ENCODE measurements at places on chromosomes 11 and 22. TPM values are rescaled to one million over a fixed set of nuclear protein-coding genes. Genes with fewer than 3 reads are reported as not detected.

CD44 gene
- 266 TPM for total RNA-seq

FERMT3 gene
- total RNA-seq = 8.6 TPM

DNA sequence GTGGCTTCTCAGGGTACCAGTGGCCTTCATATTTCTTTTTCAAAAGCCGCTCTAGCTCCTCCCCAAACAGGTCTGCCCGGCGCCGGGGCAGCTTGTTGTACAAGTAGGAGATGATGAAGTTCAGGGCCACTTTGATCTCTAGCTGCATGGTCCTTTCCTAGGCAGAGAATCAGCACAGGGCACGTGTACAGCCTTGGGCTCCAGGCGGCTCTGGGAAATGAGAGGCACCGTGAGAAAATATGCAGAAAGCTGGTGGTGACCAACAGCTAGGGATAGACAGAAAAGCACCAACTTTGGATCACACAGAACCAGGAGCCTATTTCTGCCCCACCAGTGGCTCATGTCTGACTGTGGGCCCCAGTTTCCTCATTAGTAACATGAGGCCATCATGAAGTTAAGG is 9.4 kb downstream of the TOB2 start:
- H3K4me1 ChIP-seq = peaks cover 72% of the 10 kb centered on the region
- no peaks in the 10 kb centered on the region for H3K27me3 ChIP-seq
- peaks cover 17% of the 10 kb centered on the region for H3K36me3 ChIP-seq
- H3K27ac ChIP-seq = no peak overlapping the region
- no peak for DNase-seq

DNA sequence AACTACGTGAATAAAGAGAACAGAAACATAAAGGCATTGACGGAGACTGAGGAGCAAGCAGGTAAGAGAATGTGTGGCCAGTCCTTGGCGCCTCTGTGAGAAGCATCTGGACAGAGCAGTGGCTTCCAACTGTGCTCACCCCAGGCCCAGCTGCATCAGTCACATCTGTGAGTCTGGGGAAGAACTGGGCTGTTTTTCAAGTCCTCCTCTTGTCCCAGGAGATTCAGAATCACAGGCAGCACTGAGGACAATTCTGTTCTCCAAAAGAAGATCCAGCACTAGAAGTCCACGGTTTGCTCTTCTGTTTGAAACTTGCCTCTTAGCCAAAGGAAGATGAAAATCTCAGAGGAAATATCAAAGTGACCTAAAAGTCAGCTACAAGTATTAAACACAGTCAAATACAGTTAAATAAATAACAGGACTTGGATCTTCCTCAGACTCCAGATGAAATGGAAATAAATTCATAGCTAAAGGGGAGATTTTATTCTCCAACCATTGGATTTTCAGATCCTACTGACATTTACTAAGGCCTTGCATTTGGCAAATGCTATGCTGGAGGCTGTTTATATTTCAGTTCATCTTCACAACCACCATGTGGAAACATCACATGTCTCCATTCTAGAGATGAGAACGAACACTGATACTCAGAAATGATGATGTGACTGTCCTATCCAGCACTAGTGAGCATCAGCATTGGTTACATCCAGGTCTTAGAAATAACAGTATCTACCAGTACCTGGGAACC is 14.1 kb downstream of the FAM181B start:
- no peaks in the 10 kb centered on the region for H3K36me3 ChIP-seq
- H3K27me3 ChIP-seq = no peaks in the 10 kb centered on the region
- no peak overlapping the region for H3K27ac ChIP-seq
- H3K4me3 ChIP-seq = no peak overlapping the region
- DNase-seq = no peak

DNA sequence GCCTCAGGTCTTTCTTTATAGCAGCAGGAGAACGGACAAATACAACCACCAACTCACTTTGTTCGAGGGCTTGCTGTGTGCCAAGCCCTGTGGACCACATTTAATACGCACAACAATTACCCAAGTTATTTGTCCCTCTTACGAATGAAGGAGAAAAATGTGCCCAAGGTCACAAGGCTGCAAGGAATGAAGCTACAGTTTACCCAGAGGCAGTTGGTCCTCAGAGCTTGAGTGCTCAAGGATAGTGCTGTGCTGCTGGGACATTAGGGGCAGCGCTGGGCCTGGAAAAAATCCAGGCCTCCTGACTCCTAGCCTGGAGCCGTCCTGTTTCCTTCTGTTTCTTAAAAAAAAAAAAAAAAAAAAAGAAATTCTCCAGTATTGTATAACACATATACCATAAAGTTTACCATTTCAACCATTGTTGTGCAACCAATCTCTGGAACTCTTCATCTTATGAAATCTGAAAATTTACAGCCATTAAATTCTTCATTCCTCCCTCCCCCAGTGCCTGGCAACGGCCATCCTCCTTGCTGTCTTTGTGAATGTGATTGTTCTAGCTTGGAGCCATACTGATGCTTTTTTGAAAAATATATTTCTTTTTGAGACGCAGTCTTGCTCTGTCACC is 1.0 kb upstream of the C11orf86 start:
- H3K27ac ChIP-seq = no peak overlapping the region
- no peaks in the 10 kb centered on the region for H3K36me3 ChIP-seq
- no peak overlapping the region for H3K4me3 ChIP-seq

DNA sequence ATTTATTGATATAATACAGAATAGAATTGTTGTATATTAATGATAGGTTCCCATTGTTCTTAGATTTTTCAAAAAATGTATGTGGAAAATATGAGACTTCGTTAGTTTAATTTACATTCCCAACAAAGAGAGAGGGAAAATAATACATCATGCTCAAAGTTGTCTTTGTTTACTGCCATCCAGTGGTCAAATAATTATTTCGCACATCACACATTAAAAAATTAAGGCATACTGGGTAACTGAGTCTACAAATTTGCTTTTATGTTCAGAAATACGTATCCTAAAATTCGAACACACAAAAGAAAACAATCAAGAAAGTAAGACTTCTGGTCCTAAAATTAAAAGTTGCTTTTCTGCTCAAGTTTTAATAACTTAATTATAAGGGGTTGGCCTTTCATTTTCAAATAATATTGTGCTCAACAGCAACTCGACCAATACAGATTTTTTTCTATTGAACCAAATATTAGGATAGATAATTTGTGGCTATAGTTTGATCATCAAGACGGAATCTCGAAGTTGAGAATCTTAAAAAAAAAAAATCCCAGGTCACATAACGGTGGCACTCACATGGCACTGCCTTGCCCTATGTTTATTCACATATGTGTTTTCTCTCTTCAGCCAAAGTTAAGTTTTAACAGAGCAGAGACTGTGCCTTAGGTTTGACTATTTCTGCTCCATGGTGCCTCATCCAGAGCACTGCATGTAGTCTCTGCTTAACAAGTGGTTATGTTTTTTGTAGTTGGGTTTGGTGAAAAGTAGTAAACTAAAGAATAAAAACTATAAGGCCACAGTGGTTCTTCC is 12.3 kb downstream of the PDGFD start:
- no peaks in the 10 kb centered on the region for H3K27me3 ChIP-seq
- H3K4me3 ChIP-seq = no peak overlapping the region
- H3K36me3 ChIP-seq = no peaks in the 10 kb centered on the region
- no peak overlapping the region for H3K27ac ChIP-seq
- DNase-seq = no peak

- H3K4me3 ChIP-seq = no peak overlapping the region
- H3K27me3 ChIP-seq = no peaks in the 10 kb centered on the region
- H3K4me1 ChIP-seq = peaks cover under 1% of the 10 kb centered on the region
- no peak overlapping the region for H3K27ac ChIP-seq
- H3K36me3 ChIP-seq = no peaks in the 10 kb centered on the region
These were observed 17.7 kb downstream of the NAV2 start for GRCh38 chr11:19730373-19730772.

GRCh38 chr11:121909596-121909995 is 206.4 kb downstream of the BLID start:
- H3K4me1 ChIP-seq = no peaks in the 10 kb centered on the region
- no peak overlapping the region for H3K4me3 ChIP-seq
- H3K27me3 ChIP-seq = no peaks in the 10 kb centered on the region
- no peak for DNase-seq
- no peaks in the 10 kb centered on the region for H3K36me3 ChIP-seq

GRCh38 chr11:71992136-71992730 is 6.5 kb upstream of the IL18BP start:
- no peaks in the 10 kb centered on the region for H3K36me3 ChIP-seq
- no peak overlapping the region for H3K27ac ChIP-seq
- no peak for DNase-seq
- no peak overlapping the region for H3K4me3 ChIP-seq

GRCh38 chr11:32843544-32843943 is 13.8 kb downstream of the PRRG4 start:
- no peak overlapping the region for H3K4me3 ChIP-seq
- no peak overlapping the region for H3K27ac ChIP-seq
- no peaks in the 10 kb centered on the region for H3K4me1 ChIP-seq
- H3K36me3 ChIP-seq = no peaks in the 10 kb centered on the region
- no peak for DNase-seq

DNA sequence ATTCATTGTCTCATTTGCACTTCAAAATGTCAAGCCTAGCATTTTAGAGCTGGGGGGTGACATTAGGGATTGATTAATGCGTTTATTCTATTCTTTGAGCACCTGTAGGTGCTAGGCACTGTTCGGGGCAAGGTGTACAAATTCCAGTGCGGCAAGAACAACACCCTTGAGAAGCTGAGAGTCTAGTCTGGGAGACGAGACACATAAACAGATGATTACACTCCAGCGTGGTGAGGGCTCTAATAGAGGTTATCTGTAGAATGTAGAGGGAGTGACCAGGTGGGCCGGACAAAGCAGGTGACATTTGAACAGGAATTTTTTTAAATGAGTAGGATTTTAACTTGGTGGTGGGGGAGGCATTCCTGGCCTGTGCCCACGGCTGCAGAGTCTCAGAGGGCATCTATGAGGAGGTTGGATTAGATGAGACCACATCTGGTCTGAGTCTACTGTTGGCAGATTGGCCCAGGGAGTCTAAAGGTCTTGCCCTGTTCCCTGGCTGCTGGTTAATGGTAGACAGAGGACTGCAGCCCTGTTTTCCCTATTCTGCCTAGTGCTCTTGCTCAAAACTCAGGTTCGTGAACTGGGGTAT is 970 bp downstream of the CAT start:
- peak overlapping the region; percentile 97 for H3K27ac ChIP-seq
- peak; percentile 18 for DNase-seq
- H3K36me3 ChIP-seq = no peaks in the 10 kb centered on the region
- peaks cover 49% of the 10 kb centered on the region for H3K4me1 ChIP-seq

DNA sequence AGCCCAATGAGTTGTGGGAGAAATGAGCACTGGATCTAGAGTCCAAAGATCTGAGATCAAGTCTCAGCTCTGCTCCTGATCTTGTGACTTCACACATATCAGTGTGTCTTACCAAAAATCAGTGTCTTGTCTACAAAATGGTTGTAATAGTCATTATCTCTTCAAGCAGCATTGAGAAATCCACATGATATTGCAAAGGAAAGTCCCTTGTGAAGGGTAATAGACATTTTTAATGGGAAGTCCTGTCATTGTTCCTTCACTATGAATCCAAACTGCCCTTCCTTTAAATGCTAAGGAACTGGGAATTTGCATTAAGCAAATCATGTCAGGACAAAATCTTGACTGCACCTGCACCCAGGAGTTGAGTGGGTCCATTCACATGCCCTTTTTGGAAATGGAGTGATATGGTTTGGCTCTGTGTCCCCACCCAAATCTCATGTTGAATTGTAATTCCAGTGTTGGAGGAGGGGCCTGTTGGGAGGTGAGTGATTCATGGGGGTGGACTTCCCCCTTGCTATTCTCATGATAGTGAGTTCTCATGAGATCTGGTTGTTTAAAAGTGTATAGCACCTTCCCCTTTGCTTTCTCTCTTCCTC is 51.1 kb downstream of the COMMD9 start:
- no peak for DNase-seq
- H3K4me3 ChIP-seq = no peak overlapping the region
- H3K36me3 ChIP-seq = no peaks in the 10 kb centered on the region
- H3K4me1 ChIP-seq = no peaks in the 10 kb centered on the region
- H3K27ac ChIP-seq = no peak overlapping the region
- H3K27me3 ChIP-seq = no peaks in the 10 kb centered on the region

GRCh38 chr11:1335811-1336761 is 26.7 kb upstream of the TOLLIP start:
- H3K4me3 ChIP-seq = no peak overlapping the region
- H3K27ac ChIP-seq = peak overlapping the region; percentile 18
- no peaks in the 10 kb centered on the region for H3K27me3 ChIP-seq
- H3K4me1 ChIP-seq = peaks cover 10% of the 10 kb centered on the region
- no peaks in the 10 kb centered on the region for H3K36me3 ChIP-seq
- DNase-seq = peak; percentile 50

GRCh38 chr22:20407829-20408228 is 13.9 kb downstream of the ZNF74 start:
- no peak for DNase-seq
- no peak overlapping the region for H3K27ac ChIP-seq
- H3K36me3 ChIP-seq = peaks cover 7% of the 10 kb centered on the region
- no peaks in the 10 kb centered on the region for H3K4me1 ChIP-seq
- no peaks in the 10 kb centered on the region for H3K27me3 ChIP-seq

- no peak overlapping the region for H3K4me3 ChIP-seq
- no peak for DNase-seq
- no peaks in the 10 kb centered on the region for H3K36me3 ChIP-seq
- H3K27me3 ChIP-seq = no peaks in the 10 kb centered on the region
- H3K27ac ChIP-seq = no peak overlapping the region
These were observed 834.6 kb downstream of the TBC1D22A start for GRCh38 chr22:47597041-47597440.

- H3K27ac ChIP-seq = no peak overlapping the region
- H3K4me3 ChIP-seq = no peak overlapping the region
- no peaks in the 10 kb centered on the region for H3K36me3 ChIP-seq
- DNase-seq = no peak
- H3K27me3 ChIP-seq = no peaks in the 10 kb centered on the region
- no peaks in the 10 kb centered on the region for H3K4me1 ChIP-seq
These were observed 240.7 kb downstream of the BUD13 start for GRCh38 chr11:116532066-116532465.
